Fibroblast of upper back skin (primary cell): ENCODE measurements at places on chromosomes 11 and 22.

DNA sequence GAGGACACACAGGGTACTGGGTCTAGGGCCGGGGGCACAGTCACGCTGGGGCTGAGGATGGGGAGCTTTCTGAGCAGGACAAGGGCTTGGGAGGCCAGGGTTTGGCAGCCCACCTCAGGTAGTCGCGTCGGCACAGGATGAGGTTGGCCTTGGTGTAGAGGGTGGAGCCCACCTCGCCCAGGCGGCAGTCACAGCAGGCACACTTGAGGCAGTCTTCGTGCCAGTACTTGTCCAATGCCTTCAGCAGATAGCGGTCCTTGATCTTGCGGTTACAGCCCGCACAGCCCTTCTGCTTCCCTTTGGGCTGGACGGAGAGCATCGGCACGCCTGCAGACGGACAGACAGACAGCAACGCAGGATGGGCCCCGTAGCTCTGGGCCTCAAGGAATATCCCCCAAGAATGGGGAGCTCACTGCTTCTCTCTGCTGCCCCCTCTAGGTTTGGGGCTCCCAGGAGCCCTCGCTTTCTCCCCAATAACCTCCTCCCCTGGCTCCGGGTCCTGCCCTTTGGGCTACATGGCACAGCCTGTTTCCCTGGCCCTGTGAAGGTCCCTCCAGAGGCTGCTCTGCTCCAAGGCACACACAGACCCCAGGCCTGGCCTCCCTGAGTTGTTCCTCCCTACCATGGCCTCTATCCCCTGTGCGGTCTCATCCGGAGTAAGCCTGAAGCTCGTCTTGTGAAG is 33.4 kb downstream of the LMO1 start:
- DNase-seq: no peak

DNA sequence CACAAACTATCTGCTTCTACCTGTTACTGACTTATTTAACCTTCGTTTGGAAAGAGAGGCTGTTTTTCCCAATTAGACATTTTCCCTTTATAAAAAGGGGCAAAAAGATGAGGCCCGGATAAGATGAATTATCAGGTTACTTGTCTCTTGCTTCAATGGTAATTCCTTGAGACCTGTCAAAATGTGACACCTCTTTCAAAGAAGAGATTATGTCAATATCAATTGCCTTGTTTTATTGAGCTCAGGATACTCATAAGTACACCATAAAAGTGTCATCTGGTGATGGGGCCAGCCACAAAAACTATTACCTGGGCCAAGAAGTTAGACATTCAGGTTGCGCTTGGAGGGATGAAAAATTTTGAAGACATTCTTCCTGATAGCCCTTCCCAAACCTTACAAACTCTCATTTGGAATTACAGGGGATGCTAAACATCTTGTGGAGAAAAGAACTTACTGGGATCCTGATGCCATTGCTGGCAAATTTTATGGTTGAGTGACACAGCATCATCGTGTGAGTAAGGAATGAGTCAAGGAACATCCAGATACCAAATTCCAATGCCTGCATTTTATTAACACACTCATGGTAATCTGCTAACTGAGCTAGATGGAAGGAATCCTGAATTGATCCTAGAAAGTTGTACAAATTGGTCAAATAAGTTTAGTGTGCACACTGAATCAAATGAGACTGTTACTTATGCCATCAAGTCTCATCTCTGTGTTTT is 1071.2 kb downstream of the LRRC4C start:
- peak; percentile 75 for DNase-seq

- DNase-seq: no peak
These were observed 1342.2 kb downstream of the BRD1 start for GRCh38 chr22:48485149-48486133.

- no peak for DNase-seq
These were observed 187.3 kb upstream of the B3GAT1 start for GRCh38 chr11:134599299-134599771.
